A375 (cell line): ENCODE measurements at places on chromosomes 3 and 15. TPM values are rescaled to one million over a fixed set of nuclear protein-coding genes. Genes with fewer than 3 reads are reported as not detected.

C3orf20 gene
- total RNA-seq, result not detected in 2 replicates

DUOX1 gene
- not detected in 2 replicates for total RNA-seq

GPR149 gene
- total RNA-seq, result not detected in 2 replicates

POPDC2 gene
- total RNA-seq, result 0.05 and 0.19 TPM in 2 replicates

PRSS50 gene
- not detected in 2 replicates for total RNA-seq

GOLGA8T gene
- not detected in 2 replicates for total RNA-seq

ZNF445 gene
- 4.8 and 7.5 TPM in 2 replicates for total RNA-seq

MKRN3 gene
- 9.4 and 13.0 TPM in 2 replicates for total RNA-seq

SLC28A1 gene
- not detected in 2 replicates for total RNA-seq

DNASE1L3 gene
- total RNA-seq, result not detected in 2 replicates

STT3B gene
- 89.0 and 92.9 TPM in 2 replicates for total RNA-seq

VEPH1 gene
- 5.7 and 10.0 TPM in 2 replicates for total RNA-seq

CHCHD6 gene
- total RNA-seq, result 34.1 and 34.2 TPM in 2 replicates

PPM1L gene
- total RNA-seq, result 1.5 and 1.6 TPM in 2 replicates

SPESP1 gene
- total RNA-seq, result 16.2 and 20.4 TPM in 2 replicates
